ENCODE measurements at places on chromosomes 13 and 19.
A peak's percentile ranks its signal among the peaks of the same experiment; 100 is the strongest.

DNA sequence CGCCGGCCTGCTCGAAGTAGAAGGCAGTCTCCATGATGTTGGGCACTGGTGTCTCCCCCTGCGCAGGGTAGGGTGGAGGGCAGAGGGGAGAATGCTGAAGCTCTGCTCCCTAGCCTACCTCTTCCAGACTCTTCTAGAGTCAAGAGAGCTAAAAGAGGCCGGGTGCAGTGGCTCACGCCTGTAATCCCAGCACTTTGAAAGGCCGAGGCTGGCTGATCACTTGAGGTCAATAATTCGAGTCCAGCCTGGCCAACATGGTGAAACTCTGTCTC, 10.2 kb downstream of the RSPH6A start:
- peaks cover 8% of the 10 kb centered on the region for H3K4me1 ChIP-seq
- H3K27me3 ChIP-seq = peaks cover 10% of the 10 kb centered on the region
- H3K36me3 ChIP-seq = no peaks in the 10 kb centered on the region
- no peak for DNase-seq

DNA sequence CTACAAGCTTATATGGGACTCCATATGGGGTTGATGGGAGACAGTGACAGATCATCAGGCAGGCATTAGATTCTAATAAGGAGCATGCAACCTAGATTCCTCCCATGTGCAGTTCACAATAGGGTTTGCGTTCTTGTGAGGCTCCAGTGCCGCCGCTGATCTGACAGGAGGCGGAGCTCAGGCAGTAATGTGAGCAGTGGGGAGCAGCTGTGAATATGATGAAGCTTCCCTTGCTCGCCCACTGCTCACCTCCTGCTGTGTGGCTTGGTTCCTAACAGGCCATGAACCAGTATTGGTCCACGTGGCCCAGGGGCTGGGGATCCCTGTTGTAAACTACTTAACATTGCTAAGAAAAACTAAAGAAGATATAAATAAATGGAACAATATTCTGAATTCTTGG, 378.4 kb downstream of the KCNRG start:
- no peak overlapping the region for H3K27ac ChIP-seq
- H3K4me3 ChIP-seq = no peak overlapping the region
- no peaks in the 10 kb centered on the region for H3K36me3 ChIP-seq
- no peaks in the 10 kb centered on the region for H3K4me1 ChIP-seq
- no peak for DNase-seq
- H3K27me3 ChIP-seq = no peaks in the 10 kb centered on the region

DNA sequence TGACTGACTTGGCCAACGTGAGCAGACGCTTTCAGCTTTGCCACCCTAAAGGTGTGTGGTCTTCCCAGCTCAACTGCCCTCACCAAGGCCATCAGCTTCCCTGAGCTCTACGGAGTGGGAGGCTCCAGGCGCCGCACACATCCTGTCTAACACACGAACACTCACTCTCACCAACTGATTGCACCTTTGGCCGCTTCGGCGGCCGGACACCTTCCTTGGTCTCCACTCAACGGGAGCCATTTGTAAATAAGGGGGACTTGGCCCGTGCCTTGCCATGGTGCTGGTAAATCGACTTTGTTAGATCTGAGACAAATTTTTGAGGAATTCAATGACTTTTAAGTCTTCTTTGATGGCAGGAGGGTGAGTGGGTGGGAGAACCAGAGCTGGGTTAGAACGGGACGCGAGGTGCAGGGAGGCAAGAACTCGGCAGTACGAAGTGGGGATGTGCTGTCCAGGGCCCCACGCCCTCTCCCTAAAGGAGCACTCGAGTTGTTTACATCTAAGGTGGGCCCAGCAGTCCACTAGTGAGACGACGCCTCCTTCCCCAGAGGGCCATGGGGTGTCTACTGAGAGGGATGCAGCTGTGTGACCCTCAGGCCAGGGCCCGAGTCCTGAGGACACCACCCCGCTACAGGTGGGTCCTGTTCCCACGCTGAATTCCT, 4.4 kb downstream of the C13orf46 start:
- H3K27ac ChIP-seq = no peak overlapping the region
- no peaks in the 10 kb centered on the region for H3K4me1 ChIP-seq
- no peaks in the 10 kb centered on the region for H3K27me3 ChIP-seq
- no peak for DNase-seq
- H3K4me3 ChIP-seq = no peak overlapping the region
- peaks cover 8% of the 10 kb centered on the region for H3K36me3 ChIP-seq

GRCh38 chr13:78596399-78596735, 7.0 kb downstream of the POU4F1 start:
- H3K27ac ChIP-seq = peak overlapping the region; percentile 81
- peaks cover 80% of the 10 kb centered on the region for H3K27me3 ChIP-seq
- H3K4me1 ChIP-seq = peaks cover 15% of the 10 kb centered on the region
- no peak overlapping the region for H3K4me3 ChIP-seq

DNA sequence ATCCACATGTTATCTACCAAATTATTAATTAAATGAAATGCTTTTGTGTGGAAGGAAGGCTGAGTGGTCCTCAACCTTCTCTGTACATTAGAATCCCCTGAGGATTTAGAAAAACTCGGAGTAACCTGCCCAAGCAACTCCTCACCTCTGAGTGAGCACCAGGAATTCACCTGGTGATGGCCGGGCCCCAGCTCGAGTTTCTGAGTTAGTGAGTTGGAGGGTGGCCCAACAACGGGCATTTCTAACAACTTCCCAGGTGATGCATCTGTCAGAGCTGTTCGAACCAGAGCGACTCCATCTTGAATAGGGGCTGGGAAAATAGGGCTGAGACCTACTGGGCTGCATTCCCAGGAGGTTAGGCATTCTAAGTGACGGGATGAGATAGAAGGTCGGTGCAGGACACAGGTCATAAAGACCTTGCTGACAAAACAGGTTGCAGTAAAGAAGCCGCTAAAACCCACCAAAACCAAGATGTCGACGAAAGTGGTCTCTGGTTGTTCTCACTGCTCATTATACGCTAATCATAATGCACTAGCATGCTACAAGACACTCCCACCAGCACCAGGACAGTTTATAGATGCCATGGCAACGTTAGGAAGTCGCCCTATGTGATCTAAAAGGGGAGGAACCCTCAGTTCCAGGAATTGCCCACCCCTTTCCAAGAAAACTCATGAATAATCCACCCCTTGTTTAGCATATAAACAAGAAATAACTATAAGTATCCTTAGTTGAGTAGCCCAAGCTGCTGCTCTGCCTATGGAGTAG, 44.2 kb upstream of the SHISA2 start:
- no peaks in the 10 kb centered on the region for H3K4me1 ChIP-seq
- H3K4me3 ChIP-seq = no peak overlapping the region
- H3K27me3 ChIP-seq = peaks cover 16% of the 10 kb centered on the region

GRCh38 chr19:34096020-34096915, 76.0 kb upstream of the LSM14A start:
- no peak overlapping the region for H3K27ac ChIP-seq
- DNase-seq = no peak
- no peak overlapping the region for H3K4me3 ChIP-seq
- H3K36me3 ChIP-seq = no peaks in the 10 kb centered on the region

DNA sequence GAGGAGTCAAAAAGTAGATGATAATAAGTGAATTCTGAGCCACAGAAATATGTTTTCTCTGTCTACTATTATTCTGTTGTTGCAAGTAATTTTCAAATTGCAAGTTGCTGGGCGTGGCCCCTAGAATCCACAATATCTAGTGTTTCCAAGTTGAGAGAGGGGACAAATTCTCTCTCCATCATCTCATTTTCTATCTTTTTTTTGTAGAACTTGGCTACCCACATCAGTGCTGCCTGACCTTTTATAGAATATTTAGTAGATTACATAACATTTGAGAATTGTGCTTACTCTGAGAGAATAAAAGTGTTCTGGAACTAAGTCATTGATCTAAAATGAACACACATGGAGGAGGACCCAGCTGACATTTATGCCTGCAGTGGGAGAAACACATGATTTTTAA, 110.9 kb upstream of the CSNK1A1L start:
- no peak overlapping the region for H3K4me3 ChIP-seq
- no peaks in the 10 kb centered on the region for H3K4me1 ChIP-seq

GRCh38 chr13:34879851-34880250, 62.2 kb upstream of the NBEA start:
- DNase-seq = no peak
- no peak overlapping the region for H3K4me3 ChIP-seq
- H3K4me1 ChIP-seq = no peaks in the 10 kb centered on the region
- H3K27ac ChIP-seq = no peak overlapping the region
- H3K36me3 ChIP-seq = no peaks in the 10 kb centered on the region

GRCh38 chr13:103354171-103354570, 288.0 kb upstream of the SLC10A2 start:
- no peak overlapping the region for H3K27ac ChIP-seq
- no peaks in the 10 kb centered on the region for H3K27me3 ChIP-seq
- H3K36me3 ChIP-seq = no peaks in the 10 kb centered on the region
- DNase-seq = no peak
- H3K4me3 ChIP-seq = no peak overlapping the region
- no peaks in the 10 kb centered on the region for H3K4me1 ChIP-seq

DNA sequence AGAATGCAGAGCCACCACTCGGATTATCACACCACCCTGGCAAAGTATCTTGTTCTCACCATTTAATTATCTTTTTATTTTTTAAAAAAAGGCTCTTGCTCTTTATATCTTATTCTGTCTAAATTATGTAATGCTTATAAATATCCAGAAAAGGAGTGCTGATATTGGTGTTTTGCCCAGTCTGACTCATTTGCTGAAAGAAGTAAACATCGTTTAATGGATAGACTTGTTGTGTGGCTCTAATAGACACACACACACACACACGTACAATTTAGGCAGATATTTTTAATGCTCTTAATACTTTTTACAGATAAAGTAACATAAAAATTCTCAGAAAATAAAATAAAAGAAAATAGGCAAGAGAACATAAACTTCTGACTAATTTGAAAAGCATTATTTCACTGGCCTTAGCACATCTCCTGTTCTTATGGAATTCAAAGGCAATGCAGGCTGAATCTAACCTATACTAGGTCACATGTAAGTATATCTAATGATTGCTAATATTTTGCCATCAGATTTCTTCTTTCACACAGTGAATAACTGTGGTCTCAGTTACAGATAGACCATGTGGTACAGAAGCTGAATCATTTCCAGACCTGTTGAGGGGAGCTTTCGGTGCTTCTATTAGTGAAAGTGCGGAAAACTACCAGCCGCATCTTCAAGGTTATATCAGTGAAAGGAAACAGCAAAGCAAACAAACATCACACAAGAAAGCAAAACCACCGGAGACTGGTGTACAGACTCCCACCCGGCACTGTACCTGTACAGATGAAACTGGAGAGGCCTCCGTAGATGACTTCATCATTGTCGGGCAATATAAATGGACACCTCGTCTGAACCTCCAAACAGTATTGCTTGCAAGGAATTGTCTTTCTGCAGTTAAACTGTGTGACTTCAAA, 642.1 kb upstream of the ARGLU1 start:
- no peak for DNase-seq
- no peak overlapping the region for H3K4me3 ChIP-seq
- H3K27ac ChIP-seq = no peak overlapping the region
- peaks cover 3% of the 10 kb centered on the region for H3K4me1 ChIP-seq
- H3K36me3 ChIP-seq = no peaks in the 10 kb centered on the region

DNA sequence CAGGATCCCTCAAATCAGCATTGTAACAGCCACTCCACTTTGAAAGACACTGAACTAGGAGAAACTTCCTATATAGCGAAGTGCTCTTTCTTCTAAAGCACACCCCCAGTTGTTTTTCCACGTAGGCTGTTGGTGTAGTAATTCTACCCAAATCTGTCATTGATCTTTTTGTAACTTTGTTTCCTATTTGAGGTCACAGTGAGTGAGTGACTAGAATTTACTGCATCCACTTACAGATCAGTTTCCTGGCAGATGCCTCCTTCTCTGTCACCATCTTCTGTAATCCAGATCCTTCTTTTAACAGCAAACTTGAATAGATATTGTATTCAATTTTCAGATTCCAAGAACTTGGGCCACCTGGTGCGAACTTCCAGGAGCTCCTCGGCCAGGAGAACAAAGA, 15.3 kb downstream of the ZAR1L start:
- H3K4me1 ChIP-seq = no peaks in the 10 kb centered on the region
- H3K27me3 ChIP-seq = peaks cover 5% of the 10 kb centered on the region
- no peak for DNase-seq
- no peak overlapping the region for H3K4me3 ChIP-seq
- H3K27ac ChIP-seq = no peak overlapping the region

DNA sequence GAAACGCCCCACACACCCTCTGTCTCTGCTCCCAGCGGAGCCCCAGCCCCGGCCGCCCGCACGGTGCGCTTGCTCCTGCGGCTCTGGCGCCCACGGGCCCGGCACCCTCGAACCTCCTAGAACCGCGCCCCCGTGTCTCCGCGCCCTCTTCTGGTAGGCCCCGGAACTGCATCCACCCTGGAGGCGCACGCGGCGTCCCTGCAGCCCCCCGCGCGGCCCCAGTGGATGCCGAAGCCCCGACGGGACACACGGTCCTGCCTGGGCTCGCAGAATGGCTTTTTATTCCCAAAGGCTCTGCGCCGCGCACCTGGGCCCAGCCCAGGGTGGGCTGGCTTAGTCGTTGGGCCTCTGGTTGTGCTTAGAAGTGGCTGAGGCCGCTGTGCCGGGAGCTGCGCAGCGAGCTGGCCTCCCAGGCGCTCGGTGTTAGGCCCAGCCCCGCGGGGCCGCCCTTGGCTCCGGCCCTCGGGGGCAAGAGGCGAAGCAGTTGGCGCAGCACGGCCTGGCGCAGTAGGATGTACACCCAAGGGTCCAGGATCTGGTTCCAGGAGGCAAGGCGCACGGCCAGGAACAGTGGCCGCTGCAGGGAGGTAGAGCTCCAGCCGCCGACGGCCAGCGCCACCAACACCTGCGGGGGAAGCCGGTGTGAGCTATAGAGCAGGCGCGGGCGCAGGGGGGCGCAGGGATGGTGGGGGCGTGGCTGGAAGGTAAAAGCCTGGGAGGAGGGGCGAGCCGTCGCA, 2.8 kb downstream of the PTGER1 start:
- peaks cover 39% of the 10 kb centered on the region for H3K27me3 ChIP-seq
- H3K4me3 ChIP-seq = peak overlapping the region; percentile 72
- H3K4me1 ChIP-seq = peaks cover 28% of the 10 kb centered on the region

DNA sequence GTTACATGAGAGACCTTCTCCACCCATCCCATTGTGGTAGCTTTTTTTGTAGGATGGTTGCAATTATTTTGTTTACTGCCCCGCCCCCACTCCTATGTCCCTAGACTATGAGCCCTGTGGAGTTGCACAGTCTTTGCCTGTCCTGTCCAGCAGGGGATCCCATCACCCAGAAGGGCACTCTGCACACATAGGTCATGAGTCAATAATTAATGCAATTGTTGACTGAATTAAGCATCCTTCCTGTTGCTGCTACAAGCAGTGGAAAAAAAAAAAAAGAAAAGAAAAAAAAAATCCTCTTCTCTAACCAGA, 14.2 kb downstream of the C19orf81 start:
- H3K36me3 ChIP-seq = peaks cover under 1% of the 10 kb centered on the region
- H3K4me1 ChIP-seq = peaks cover 1% of the 10 kb centered on the region
- DNase-seq = no peak
- no peak overlapping the region for H3K4me3 ChIP-seq
- peaks cover 64% of the 10 kb centered on the region for H3K27me3 ChIP-seq

- no peak for DNase-seq
- no peaks in the 10 kb centered on the region for H3K27me3 ChIP-seq
- no peaks in the 10 kb centered on the region for H3K36me3 ChIP-seq
- H3K27ac ChIP-seq = no peak overlapping the region
Observed at GRCh38 chr19:28349604-28350003, 863.3 kb downstream of the UQCRFS1 start.

GRCh38 chr19:4802711-4803110, 11.2 kb downstream of the FEM1A start:
- H3K27ac ChIP-seq = no peak overlapping the region
- H3K36me3 ChIP-seq = peaks cover 7% of the 10 kb centered on the region
- no peaks in the 10 kb centered on the region for H3K4me1 ChIP-seq
- H3K27me3 ChIP-seq = no peaks in the 10 kb centered on the region
- no peak overlapping the region for H3K4me3 ChIP-seq
